ENCODE measurements at places on chromosomes 13 and 19.

GRCh38 chr19:50801107-50801506 is 10.9 kb downstream of the ACP4 start:
- DNase-seq: no peak

GRCh38 chr19:585551-586110 is 4.0 kb upstream of the HCN2 start:
- no peak for DNase-seq

DNA sequence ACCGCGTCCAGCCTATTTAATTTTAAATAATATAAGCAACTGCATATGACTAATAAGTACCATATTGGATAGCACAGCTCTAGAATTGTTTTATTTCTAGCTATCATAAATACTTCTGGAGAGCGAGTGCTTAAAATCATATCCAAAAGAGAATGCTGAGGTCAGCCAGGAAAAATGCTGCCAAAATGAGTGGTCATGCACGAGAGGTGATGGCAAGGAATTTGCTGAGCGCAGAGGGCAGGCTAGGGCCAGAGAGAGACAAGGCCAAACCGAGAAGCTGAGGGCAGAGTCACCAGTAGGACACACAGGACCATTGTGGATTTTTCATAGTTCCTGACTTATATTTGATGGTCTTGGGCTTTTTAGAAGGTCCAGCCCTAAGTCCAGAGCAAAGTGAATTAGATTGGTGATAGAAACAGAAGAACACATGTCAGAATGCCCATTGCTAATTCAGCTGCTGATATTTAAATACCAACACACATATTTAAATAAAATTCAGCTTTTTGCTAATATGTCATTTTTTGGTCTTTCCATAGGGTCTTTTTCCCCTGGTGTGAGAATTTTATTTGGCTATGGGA is 33.6 kb upstream of the UBL3 start:
- no peak for DNase-seq

DNA sequence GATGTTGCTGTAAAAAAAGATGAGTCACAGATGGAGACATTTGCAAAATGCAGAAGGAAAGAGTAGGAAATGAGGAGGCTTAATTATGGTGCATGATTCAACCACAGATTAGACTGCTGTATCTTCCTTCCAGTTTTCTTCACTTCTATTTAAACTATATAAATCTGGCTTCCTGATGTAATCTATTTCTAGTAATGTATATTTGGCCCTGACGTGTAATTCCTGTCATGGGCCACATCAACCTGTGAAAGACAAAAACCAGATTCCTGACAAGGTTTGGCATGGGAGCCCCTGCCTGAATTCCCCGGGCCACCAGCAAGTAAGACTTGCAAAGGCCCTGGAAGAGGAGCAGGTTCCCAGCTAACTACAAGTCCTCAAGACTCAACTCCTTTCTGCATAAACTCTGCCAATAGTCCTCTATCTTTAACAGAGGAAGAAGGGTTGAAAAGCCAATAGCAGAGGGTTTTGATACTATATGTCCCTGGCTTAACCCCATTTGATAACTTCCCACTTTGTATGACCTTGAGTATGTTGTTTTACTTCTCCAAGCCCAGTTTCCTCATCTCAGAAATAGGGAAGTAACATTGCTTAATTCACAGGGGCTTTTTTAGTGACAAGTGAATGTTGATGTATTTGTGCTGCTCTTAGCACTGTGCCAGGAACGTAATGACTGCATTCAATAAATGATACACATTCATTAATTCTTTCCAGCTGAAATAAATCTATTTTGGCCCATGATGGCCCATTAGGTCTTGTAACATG is 172.7 kb downstream of the SPRY2 start:
- no peak for DNase-seq

GRCh38 chr13:97883396-97883795 is 70.1 kb upstream of the IPO5 start:
- no peak for DNase-seq

DNA sequence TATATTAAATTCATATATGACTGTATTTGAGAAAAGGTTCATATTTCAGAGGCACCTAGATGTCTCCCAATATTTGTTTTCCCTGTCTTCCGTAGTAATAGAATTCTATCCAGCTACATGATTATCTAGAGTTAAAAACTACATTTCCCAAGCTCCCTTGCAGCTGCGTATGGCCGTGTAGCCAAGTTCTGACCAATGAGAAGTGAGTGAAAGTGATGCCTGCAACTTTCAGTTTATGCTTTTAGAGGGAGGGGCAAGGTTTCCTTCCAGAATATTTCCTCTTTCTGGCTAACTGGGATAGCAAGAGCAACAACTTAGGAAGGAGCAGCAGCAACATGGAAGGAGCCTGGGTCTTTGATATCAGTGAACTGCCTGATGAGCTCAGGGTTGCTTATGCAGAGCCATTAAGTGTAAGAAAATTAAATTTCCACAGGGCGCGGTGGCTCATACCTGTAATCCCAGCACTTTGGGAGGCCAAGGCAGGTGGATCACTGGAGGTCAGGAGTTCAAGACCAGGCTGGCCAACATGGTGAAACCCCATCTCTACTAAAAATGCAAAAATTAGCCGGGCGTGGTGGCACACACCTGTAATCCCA is 23.2 kb upstream of the CYP2A13 start:
- DNase-seq: no peak

DNA sequence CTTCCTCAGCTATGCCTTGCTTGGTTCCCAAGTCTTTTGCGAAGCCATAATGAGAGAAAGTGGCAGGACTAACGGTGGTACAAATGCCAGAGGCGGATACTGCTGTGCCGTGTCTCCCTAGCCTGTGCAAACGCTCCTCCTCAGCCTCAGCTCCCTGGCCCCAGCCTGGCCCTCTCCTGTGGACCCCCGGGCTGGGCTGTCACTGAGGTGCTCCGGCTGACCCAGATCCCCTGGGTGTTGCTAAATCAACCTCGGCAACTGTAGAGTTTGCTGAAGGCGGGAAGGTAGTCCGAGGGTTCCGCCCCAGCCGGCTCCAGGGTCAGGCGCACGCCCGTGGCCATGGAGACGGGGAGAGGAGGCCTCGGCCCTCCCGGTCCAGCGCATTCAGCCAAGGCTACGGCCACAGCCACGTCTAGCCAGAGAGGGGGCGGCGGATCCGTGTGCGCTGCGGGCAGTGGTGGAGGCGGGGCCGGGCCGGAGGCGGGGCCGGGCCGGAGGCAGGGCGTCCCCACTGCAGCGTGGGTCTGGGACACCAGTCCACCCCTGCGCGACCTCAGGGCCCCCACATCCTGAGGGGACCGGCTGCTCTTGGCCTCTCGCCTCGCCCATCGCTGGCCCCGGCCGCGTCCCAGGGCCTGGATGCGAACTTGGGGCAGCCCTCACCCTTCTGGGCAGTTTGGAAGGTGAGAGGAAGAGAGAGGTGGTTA is 16.4 kb upstream of the ZNF492 start:
- no peak for DNase-seq
